ENCODE measurements at places on chromosomes 13 and 19.

- no peak for DNase-seq
Measured at GRCh38 chr13:57739089-57739488, 107.5 kb downstream of the PCDH17 start.

DNA sequence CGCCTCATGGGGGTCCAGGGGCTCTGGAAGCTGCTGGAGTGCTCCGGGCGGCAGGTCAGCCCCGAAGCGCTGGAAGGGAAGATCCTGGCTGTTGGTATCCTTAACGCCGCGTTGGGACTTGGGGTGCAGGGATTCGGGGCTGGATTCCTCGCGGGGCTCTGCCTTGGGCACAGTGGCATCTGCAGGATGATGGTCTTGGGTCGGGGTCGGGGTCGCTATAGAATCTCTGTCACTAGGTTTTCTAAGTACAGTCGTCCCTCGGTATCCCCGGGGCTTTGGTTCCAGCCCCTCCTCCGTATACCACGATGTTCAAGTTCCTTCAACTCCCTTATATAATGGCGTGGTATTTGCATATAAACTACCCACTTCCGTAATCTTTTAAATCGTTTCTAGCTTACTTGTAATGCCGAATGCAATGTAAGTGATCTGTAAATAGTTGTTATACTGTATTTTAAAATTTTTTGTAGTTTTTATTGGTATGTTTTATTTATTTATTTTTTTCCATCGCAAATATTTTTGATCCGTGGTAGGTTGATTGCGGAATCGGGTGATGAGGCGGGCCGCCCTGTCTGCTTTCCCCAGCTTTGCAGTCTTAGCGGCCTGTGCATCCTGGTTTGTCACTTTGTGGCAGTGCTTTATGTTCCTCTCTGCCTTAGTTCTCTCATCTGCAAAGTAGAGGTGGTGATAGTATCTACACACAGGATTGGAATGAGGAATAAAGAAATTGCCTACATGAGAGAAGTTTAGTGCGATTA lies 606 bp downstream of the ERCC5 start:
- peak; percentile 64 for DNase-seq

DNA sequence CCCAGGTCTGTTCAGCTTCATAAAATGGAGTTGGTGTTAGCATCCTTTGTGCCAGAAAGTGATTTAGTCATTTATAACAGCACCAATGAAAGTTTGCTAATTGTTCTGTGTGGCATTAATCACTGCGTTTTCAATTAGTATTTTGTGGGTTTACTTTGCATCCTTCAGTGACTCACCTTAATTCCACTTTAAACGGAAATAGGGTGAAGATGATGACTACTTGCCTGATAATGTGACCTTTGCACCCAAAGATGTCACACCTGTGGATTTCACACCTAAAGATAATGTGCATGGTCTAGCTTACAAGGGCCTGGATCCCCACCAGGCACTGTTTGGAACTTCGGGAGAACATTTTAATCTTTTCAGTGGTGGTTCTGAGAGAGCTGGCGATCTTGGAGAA lies 15.0 kb downstream of the GPATCH1 start:
- no peak for DNase-seq

DNA sequence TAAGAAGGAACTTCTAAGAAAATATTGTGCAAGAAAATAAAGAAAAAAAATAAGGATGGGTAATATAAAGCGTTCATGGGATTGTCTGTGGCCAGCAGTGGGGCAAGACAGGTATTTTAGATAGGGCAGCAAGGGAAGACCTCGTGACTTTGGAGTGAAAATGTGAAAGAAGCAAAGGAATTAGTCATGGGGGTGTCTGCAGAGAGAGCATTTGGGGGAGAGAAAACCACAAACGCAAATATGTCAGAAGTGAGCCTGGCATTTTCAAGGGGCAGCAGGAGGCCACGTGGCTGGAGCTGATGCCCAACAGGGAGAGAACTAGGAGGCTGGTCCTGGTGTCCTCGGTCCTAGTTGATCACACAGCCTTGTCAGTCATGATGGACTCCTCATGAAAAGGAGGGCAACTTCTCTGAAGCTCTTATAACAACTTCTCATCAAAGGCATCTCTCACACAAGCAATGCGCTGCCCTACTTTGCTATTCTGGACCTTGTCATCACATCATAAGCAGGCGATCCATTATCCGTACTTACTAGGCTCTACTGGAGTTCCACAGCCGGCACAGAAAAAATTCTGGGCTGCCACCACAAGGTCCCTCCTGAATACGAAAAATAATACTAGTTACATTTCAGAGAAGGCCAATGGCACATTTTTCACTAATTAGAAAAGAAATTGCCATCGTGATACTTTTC lies 31.0 kb downstream of the RUBCNL start:
- DNase-seq = no peak

DNA sequence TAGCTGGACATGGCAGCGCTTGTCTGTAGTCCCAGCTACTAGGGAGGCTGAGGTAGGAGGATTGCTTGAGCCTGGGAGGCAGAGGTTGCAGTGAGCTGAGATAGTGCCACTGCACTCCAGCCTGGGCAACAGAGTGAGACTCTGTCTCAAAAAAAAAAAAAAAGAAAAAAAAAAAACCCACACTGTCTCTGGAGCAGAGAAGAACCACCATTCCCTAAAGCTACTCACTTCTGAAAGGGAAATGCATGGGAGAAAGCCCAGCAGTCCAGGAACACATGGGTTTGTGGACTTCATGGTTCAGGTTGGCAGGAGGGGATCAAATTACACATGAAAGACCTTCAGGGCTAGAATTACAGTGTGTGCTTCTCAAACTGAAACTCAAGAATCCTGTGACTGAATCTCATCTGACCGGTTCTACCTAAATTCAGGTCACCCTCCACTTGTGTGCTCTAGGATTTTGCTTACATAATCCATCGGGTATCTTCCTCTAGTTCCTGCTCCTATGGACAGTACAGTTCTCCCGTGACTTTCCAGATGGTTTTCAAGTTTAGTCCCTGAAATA lies 30.2 kb upstream of the CPB2 start:
- DNase-seq = no peak

GRCh38 chr13:45396533-45397095 lies 21.6 kb downstream of the SLC25A30 start:
- DNase-seq = peak; percentile 23

- DNase-seq = no peak
Measured at GRCh38 chr19:13619203-13619632, 112.9 kb upstream of the CACNA1A start.

DNA sequence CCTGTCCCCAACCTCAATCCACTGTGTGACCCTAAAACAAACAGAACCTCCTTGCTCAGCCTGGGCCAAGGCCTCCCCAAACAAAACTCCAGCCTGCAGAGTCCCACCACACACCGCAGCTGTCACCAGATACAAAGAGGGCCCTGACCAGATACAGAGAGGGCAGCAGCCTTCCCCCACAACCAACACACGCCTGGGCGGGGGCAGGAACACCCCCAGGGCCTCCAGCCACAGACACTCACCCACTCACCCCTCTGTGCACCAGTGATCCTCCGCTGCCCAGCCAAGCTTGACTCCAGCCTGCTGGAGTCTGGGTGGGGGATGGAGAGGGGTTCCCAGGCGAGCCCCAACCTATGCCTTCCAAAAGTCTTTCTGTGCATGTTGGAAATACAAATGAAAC lies 5.9 kb upstream of the CIRBP start:
- DNase-seq = no peak

- DNase-seq = no peak
Measured at GRCh38 chr19:49361438-49362047, 673 bp downstream of the TEAD2 start.

DNA sequence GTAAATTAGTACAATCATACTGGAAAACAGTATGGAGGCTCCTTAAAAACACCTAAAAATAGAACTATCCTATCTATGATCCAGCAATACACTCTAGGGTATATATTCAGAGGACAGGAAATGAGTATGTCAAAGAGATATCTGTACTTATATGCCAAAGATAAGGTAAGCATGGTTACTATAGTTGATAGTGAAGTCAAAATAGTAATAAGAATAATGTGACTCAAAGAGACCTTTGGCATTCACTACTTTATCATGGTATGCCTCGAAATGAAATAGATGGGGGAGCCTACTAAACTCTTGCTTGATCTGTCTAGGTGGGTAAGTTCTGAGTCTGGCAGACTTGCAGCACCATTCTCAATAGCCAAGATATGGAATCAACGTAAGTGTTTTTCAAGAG lies 30.3 kb downstream of the FXYD5 start:
- DNase-seq = no peak

DNA sequence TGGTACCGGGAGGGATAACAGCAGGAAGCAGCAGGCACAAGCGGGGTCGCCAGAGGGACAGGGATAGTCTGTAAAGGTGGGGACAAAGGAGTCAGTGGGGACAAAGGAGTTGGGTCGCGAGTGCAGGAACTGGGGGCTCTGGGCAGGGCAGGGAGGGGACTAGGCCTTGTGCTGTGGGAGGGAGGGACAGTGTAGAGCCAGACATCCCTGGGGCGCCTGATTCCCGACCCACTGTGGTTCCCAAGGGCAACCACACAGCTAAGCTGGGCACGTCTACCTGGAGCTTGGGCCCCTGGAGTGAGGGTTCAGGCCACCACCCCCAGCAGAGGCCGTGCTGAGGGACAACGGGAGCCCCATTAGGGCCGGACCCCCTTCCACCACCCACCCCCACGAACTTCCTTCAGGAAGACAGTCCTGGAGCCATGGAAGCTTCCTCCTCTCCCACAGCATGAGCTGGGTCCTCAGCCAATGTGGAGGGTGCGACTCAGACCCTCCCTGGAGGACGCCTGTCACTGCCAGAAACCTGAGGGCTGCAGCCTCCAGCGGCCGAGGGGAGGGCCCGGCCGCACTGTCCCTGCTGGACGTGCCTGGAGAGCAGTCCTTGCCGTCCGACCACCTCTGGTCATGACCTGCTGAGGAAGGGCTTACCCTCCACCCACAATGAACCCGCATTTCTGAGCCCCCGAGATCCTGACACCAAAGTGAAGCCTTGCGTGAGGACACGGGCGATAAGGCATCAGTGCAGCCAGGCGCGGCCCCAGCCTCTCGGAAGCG lies 77.9 kb downstream of the SPACA7 start:
- DNase-seq = no peak

GRCh38 chr13:39528661-39528980 lies 74.4 kb downstream of the LHFPL6 start:
- DNase-seq = no peak

DNA sequence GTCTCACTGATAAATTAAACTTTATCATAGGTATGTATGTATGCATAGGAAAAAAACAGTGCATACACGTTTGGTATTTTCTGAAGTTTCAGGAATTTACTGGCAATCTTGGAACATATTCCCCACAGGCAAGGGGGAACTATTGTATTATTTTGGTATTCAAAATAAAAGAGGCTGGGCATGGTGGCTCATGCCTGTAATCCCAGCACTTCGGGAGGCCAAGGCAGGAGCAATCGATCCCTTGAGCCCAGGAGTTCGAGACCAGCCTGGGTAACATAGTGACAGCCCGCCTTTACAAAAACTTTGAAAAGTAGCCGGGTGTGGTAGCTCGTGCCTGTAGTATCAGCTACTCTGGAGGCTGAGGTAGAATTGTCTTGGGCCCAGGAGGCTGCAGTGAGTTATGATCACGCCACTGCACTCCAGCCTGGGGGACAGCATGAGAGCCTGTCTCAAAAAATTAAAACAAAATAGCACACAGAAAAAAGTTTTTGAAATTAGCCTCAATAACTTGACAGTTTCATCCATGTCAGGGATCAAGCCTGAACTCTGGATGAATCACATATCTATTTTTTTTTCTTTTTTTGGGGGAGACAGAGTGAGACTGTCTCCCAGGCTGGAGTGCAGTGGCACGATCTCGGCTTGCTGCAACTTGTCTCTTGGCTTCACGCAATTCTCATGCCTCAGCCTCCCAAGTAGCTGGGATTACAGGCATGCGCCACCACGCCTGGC lies 29.1 kb upstream of the HOMER3 start:
- no peak for DNase-seq

DNA sequence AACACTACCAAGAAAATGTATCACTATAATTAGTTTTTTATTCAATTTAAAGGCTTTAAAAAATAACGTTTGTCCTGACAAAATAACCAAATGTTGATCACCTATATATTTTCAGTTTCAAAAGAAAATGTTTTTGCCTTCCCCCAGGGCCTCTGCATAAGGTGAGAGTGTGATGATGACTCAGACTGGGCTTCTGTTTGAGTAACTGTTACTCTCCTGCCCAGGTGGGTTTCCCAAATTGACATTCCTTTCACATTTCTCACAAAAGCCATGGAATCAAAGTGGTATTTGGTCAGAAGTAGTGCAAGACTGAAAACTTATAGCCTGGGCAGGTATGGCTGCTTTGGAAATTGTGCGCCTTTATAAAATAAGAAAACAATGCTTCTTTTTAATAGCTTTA lies 180.6 kb downstream of the COG6 start:
- DNase-seq = no peak

GRCh38 chr19:3356805-3357204 lies 9.6 kb upstream of the NFIC start:
- no peak for DNase-seq

DNA sequence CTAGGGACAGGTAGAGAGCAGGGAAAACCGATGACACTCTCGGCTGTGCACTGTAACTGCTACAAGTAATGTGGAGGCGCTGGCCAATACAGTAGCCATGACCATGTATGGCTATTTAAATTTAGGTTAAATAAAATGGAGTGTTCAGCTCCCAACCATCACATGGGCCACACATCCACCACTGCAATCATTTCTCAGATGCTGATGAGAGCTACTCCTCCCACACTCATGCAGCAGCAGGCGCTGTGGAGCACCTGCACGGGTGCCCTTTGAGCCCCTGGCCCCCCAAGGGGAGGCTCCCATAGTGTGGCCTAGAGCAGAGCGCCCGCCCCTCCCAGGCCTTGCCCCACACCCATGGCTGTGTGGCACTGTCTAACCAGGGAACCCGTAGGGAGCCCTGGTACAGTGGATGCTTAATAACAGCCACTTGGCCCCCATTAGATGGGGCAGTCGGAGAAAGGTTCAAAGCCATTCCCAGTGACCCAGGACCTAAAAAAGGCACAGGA lies 6.0 kb downstream of the ACP4 start:
- no peak for DNase-seq

DNA sequence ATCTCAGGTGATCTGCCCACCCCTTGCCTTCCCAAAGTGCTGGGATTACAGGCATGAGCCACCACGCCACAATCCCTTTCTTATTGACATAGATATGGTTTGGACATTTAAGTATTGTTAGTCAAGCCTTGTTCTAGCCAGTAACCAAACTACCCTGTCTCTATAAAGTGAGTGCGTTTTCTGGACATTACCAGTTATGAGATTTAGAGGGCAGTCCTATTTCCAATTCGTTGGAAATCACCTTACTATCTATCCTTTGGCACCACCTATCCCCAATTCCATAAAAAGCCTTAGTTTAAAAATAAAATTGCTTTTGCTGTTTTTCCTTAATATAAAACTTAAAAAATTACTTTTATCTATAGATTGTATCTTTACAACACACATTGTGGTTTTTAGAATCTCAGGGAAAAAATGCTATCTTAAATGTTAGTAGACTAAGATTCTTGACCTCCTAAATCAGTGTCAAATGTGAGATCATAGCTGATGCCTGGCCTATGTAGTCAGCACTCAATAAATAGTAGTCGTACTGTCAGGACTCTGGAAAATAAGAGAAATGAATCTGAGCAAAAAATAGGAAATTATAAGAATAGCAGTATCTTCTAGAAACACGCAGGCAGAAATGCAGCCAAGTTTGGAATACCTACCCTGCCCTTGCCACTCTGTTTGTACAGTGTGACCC lies 57.0 kb downstream of the NUFIP1 start:
- no peak for DNase-seq
